ENCODE measurements at places on chromosomes 7 and 10.

DNA sequence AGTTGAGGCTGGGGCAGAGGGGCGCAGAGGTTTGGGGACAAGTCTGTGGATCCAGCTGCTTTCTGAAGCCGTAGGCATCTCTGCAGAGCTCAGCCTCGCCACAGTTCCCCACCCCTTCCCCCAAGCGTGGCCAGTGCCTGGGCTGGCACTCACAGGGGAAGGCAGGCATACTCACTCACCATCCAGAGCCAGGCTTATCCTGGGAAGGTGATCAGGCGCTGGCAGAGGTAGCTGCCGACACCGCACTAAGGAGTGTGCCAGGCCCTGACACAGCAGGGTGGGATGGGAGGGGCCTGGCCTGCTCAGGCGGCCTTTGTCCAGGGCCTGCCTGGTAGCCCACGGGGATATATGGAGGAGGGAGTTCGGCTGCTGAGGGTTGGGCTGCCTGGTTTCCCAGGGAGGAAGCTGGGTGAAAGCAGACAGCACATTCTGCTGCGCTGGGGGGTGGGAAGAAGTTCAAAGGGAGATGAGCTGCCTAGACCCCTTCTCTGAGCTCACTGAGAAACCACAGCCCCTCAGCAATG lies 15.9 kb downstream of the VSIR start:
- no peak for DNase-seq

GRCh38 chr7:130304878-130305277 lies 11.9 kb downstream of the CPA4 start:
- DNase-seq, result no peak

DNA sequence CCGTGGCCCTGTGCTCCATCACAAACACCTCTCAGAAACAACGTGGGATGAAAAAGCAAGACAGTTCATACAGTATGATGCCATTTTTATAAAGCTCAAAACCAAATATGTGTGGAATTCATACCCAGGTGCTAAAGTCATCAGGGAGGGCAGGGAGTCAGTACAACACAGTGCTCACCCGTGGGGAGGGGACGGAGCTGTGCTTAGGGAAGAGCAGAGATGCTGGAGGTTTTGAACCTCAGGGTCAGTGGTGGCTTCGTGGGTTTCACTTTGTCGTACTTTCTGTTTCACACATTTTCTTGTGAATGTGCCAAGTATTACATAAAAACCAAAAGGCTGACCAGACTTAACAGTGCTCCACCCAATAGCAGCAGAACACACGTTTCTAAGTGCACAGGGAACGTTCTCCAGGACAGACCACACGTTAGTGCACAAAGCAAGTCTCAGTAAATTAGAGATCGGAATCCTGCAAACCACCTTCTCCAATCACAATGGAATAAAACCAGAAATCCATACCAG lies 21.2 kb downstream of the ZMIZ2 start:
- DNase-seq, result no peak

GRCh38 chr7:106626376-106627164 lies 34.4 kb downstream of the CCDC71L start:
- DNase-seq, result no peak

GRCh38 chr7:23115991-23116390 lies 10.4 kb downstream of the KLHL7 start:
- DNase-seq, result no peak

GRCh38 chr10:120979435-120980278 lies 128.5 kb downstream of the WDR11 start:
- no peak for DNase-seq
